ENCODE measurements at places on chromosomes 1 and 21. TPM values are rescaled to one million over a fixed set of nuclear protein-coding genes. Genes with fewer than 3 reads are reported as not detected.

GRCh38 chr1:221837896-221838295 lies 96.0 kb upstream of the DUSP10 start:
- no peaks in the 10 kb centered on the region for H3K4me1 ChIP-seq
- no peaks in the 10 kb centered on the region for H3K27me3 ChIP-seq
- no peak overlapping the region for H3K4me3 ChIP-seq
- no peak for DNase-seq
- H3K36me3 ChIP-seq, result no peaks in the 10 kb centered on the region

GRCh38 chr1:224203243-224204016 lies 20.4 kb downstream of the DEGS1 start:
- no peak overlapping the region for H3K4me3 ChIP-seq
- no peaks in the 10 kb centered on the region for H3K36me3 ChIP-seq
- H3K27me3 ChIP-seq, result no peaks in the 10 kb centered on the region
- peak; percentile 70 for DNase-seq
- H3K4me1 ChIP-seq, result peaks cover 28% of the 10 kb centered on the region
- no peak overlapping the region for H3K27ac ChIP-seq

The MYCL gene
- total RNA-seq, result 1.7 TPM

DNA sequence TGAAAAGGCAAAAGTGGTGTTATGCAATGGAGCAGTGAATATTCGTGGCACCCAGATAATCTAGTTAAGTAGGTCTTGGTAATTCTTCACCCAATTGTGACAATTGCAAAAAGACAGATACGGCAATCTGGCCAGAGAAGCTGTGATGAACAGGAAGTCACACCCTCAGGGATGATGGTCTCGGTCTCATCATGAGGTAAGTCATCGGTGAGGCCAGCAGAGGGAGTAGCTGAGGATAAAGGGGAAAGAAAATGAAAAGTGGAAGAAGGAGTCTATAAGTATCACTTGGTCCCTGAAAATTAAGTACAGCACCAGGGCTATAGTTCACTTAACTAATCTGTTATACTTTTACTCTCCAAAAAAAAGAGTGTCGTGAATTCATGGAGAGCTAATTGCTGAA lies 258.8 kb upstream of the NCAM2 start:
- H3K36me3 ChIP-seq, result no peaks in the 10 kb centered on the region
- H3K27me3 ChIP-seq, result no peaks in the 10 kb centered on the region
- no peak for DNase-seq
- no peak overlapping the region for H3K27ac ChIP-seq
- H3K4me3 ChIP-seq, result no peak overlapping the region

The RSPO1 gene
- total RNA-seq, result 0.41 TPM

The C1orf87 gene
- not detected for total RNA-seq

GRCh38 chr21:14273736-14274538 lies 58.0 kb downstream of the RBM11 start:
- H3K4me1 ChIP-seq, result peaks cover 4% of the 10 kb centered on the region
- no peak overlapping the region for H3K27ac ChIP-seq
- no peaks in the 10 kb centered on the region for H3K36me3 ChIP-seq
- no peak for DNase-seq
- H3K4me3 ChIP-seq, result peak overlapping the region; percentile 4

The HSD3B2 gene
- not detected for total RNA-seq

The NECTIN4 gene
- not detected for total RNA-seq

DNA sequence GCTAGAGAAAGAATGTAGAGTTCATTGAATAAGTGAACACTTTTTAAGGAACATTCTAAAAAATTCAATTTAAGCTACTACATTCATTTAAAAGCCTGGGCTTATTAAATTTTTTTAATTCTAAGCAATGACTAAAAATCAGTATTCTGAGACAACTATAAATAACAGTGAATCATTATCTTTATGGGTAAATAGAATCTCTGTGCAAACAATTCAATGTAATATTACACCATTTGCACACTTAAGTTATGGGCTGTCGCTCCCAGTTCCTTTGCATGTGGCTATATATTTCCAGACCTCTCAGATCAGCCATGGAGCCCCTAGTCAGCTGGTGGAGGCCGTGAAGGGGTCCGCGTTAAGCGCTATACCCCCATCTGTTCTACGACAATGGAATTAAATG lies 65.1 kb downstream of the KCNK1 start:
- no peak overlapping the region for H3K27ac ChIP-seq
- no peaks in the 10 kb centered on the region for H3K27me3 ChIP-seq
- DNase-seq, result no peak
- no peaks in the 10 kb centered on the region for H3K36me3 ChIP-seq
- H3K4me3 ChIP-seq, result no peak overlapping the region

DNA sequence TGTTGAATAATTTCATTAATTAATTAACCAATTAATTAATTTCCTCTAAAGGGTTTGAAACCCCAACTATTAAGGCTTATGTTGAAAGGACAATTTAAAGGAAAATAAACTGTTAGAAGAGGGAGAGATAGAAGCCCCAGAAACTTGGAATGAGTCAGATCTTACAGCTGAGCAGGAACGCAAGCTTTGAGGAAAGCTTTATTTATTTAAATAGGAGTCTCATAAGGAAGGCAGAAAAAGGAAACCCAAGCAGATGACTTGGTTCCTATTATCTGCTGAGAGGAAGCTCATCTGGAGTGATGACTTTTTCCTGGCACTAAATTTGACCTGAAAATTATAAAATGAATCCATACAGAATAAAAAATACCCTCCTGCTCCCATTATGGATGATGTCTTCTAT lies 105.1 kb downstream of the ROR1 start:
- no peak overlapping the region for H3K27ac ChIP-seq
- H3K4me3 ChIP-seq, result no peak overlapping the region
- H3K4me1 ChIP-seq, result peaks cover 76% of the 10 kb centered on the region
- no peak for DNase-seq
- H3K27me3 ChIP-seq, result no peaks in the 10 kb centered on the region

DNA sequence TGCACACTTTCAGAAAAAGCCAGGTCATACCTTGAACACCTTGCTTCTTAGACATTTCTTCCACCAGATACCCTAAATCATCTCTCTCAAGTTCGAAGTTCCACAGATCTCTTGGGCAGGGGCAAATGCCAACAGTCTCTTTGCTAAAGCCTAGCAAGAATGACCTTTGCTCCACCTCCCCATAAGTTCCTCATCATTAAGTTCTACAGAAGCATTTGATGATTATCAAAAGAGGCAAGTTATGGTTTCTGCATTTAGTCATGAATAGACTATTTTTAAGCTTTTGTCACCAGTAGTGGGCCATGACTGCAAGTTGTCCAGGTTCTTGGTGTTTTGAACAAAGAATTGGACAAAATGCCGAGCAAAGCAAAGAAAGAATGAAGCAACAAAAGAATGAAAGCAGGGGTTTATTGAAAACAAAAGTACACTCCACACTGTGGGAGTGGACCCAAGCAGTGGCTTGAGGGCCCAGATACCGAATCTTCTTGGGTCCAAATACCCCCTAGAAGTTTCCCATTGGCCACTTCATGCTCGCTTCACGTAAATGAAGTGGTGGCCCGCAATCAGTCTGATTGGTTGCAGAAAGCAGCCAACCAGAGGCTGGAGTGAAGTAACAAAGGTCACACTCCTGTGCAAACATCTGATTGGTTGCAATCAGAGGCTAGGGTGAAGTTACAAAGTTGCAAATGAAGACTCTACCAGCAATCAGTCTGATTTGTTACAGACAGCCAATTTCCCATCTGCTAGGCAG lies 9.8 kb upstream of the EGLN1 start:
- no peak for DNase-seq
- H3K4me1 ChIP-seq, result no peaks in the 10 kb centered on the region
- no peaks in the 10 kb centered on the region for H3K36me3 ChIP-seq
- no peak overlapping the region for H3K27ac ChIP-seq
- H3K4me3 ChIP-seq, result no peak overlapping the region
- H3K27me3 ChIP-seq, result no peaks in the 10 kb centered on the region

Measured in sigmoid colon (tissue), 7 donors.